ENCODE measurements at places on chromosomes 11 and 22. TPM values are rescaled to one million over a fixed set of nuclear protein-coding genes. Genes with fewer than 3 reads are reported as not detected.

FDXACB1 gene
- 2.7 TPM for total RNA-seq

- no peak overlapping the region for H3K4me3 ChIP-seq
- H3K36me3 ChIP-seq, result no peaks in the 10 kb centered on the region
- no peak overlapping the region for H3K27ac ChIP-seq
- no peaks in the 10 kb centered on the region for H3K4me1 ChIP-seq
- no peaks in the 10 kb centered on the region for H3K27me3 ChIP-seq
These were observed 87.4 kb downstream of the GRIA4 start for GRCh38 chr11:105697291-105697690.

PGA5 gene
- total RNA-seq, result not detected

DNA sequence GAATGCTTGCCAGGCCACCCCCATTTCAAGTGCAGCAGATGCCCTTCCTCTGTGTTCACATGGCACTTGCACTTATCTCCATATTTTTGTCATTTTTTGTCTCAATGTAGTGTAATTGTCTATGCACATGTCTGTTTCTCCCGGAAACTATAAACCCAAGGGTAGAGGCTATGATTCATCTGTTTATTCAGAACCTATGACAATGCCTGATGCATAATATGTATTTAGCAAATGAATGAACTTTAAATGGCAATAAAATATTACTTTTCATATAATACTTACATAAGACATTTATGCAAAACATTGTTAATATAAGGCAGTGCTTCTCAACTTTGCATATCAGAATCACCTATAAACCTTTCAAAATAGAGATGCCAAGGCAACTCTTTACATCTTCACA, 6.7 kb downstream of the PAK1 start:
- H3K27me3 ChIP-seq, result peaks cover 38% of the 10 kb centered on the region
- no peak for DNase-seq
- H3K4me3 ChIP-seq, result no peak overlapping the region
- H3K4me1 ChIP-seq, result no peaks in the 10 kb centered on the region

B3GAT1 gene
- 1.9 TPM for total RNA-seq

SLC22A8 gene
- not detected for total RNA-seq

KCNQ1OT1 gene
- 0.72 TPM for total RNA-seq

- no peaks in the 10 kb centered on the region for H3K36me3 ChIP-seq
- no peaks in the 10 kb centered on the region for H3K4me1 ChIP-seq
- no peak overlapping the region for H3K27ac ChIP-seq
- H3K4me3 ChIP-seq, result no peak overlapping the region
- no peaks in the 10 kb centered on the region for H3K27me3 ChIP-seq
These were observed 48.1 kb upstream of the TOP3B start for GRCh38 chr22:22030493-22031182.

Measured in CD4-positive, CD25-positive, alpha-beta regulatory T cell (primary cell).